Cardiac fibroblast (primary cell): ENCODE measurements at places on chromosomes 11 and 22.

DNA sequence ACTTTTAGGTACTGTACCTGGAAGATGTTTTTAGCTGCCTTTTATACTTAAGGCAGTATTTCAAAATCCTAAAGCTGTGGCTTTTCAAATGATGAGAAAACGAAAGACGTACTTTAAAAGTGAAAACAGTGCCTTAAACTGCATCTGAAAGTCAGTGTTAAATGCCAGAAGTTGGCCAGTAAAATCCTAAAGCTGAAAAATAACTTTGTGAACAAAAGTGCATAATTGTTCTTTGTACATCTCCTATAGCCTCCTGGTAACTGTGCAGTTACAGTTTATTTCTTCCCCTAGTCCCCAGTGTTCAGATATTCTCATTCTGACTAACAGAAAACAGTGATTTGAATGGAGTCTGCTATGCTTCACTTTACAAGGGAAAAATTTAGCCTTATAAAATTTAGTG lies 6.8 kb downstream of the EED start:
- no peak for DNase-seq

DNA sequence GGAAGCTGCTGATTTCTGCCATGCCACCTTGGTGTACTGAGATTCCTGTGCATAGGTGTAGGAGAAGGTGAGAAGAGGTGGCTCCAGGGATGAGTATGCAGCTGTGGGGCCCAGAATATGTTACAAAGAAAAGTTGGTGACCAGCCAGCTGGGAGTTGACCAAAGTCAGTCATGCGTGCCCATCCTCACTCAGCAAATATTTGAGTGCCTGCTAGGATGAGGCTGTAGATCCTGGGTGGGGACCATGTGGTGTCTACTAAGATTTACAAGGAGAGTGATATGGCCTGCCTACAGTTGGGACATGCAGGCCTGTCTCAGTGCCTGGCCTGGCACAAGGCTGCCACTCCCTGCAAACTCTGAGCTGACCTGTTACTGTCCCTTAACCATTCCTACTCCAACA lies 19.4 kb downstream of the RNF185 start:
- peak; percentile 26 for DNase-seq

- no peak for DNase-seq
Observed at GRCh38 chr11:130000552-130001176, 2.0 kb downstream of the PRDM10 start.

DNA sequence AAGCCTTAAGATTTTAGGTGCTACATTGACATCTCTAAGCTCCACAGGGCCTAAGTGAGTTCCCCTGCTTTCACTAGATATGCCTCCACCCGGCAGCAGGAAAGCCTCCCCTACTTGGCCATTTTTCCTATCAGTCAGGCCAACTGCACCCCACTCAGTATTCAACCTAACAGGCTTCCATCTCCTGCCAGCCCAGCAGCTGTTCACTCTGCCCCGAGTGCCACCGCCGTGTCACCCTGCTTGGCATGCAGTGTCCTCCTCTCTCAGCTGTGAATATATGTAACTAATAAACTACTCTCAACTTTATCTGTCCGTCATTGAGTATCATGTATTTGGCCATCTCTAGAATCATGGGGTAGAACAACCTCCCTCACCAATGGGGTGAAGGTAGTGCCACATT lies 9.0 kb upstream of the OR6M1 start:
- DNase-seq, result no peak

DNA sequence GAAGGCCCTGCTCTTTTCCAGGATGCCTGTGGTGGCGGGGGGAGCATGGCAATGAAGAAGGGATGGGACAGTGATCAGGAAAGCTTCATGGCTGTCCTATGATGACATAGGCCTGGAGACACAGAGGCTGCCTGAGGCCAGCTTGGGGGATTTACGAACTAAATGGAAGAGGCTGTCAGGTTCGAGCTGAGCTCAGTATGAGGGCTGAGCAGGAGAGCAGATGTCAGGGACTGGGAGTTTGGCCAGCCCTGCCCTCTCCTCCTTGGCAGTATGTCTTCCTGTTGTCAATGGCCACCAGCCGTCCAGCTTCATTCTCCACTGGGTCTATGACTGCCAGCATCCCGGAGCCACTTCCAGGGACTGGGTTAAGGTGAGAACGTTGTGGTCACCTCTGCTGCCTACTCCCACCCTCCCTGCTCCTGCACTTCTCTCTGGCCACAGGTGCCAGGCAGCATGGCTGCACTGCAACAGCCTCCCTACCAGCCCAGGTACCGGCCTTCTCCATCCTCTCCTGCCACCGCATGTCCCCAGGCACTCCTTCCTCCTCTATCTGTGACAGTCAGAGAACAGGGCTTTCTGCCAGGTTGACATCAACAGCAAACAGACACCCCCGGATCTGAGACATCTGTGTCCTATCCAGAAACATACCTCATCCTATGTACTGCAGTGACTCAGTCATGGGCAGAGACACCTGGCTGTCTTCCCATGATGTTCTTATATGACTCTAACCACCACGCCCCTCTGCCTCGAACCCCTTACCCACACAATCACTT lies 75.1 kb downstream of the KIRREL3 start:
- DNase-seq, result peak; percentile 18
